ENCODE measurements at places on chromosomes 4 and X.

- DNase-seq: no peak
Measured at GRCh38 chr4:144903953-144904711, 193.9 kb downstream of the ANAPC10 start.

- no peak for DNase-seq
Measured at GRCh38 chr4:140247237-140247636, 93.3 kb upstream of the MAML3 start.

- no peak for DNase-seq
Measured at GRCh38 chrX:66638591-66639500, at the start of gene EDA2R. TSS of gene EDA2R (minus strand) at chrX:66639078. CDS start at chrX:66616020, 23,058 bp downstream.

DNA sequence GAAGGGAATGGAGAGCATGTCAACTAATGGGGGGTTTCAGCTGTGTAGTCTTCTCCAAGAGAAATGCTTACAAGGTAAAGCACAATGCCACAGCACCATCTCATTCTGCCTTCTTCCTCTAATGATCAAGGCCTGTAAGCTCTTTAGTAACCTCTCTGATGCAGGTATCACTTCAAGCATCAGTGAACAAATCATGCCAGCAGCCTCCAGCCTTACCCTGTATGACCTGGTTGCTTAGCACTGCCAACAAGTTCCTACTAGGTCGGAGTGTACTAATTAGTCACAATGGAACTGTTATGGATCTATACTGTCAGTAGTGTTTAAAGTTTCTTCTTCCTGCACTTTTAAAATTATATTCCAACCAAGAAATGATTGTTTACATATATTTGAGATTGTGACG, 197.7 kb downstream of the GRID2 start:
- DNase-seq: no peak

DNA sequence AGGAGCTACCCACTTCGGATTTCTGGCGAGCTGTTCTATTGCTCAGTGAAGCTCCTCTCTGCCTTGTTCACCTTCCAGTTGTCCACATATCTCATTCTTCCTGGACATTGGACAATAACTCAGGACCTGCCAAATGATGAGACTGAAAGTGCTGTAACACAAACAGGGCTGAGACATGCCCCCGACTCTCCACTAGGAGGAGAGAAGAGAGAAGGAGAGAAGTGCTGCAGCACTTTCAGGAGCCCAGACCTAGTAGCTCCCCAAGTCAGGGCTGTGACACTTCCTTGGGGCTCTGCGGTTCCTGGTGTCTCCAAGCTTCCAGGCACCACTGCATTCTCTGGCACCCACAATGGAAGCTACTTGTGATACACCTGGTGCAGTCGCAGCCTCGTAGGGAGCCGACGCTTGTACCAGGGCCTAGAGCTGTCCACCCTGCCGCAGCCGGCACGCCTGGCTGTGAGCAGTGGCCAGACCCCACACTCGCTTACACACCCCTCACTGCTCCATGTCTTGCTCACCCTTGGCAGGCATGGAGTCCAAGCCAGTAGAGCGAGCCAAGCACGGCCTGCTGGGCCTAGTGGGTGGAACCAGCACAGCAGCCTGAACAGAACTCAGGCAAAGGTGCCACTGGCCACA, 234.9 kb downstream of the TECRL start:
- no peak for DNase-seq

- no peak for DNase-seq
Measured at GRCh38 chr4:119897260-119897659, 169.4 kb downstream of the MAD2L1 start.

- DNase-seq: no peak
Measured at GRCh38 chr4:21596521-21596920, 352.1 kb downstream of the KCNIP4 start.

GRCh38 chrX:6203462-6204215, 25.0 kb downstream of the NLGN4X start:
- DNase-seq: no peak

DNA sequence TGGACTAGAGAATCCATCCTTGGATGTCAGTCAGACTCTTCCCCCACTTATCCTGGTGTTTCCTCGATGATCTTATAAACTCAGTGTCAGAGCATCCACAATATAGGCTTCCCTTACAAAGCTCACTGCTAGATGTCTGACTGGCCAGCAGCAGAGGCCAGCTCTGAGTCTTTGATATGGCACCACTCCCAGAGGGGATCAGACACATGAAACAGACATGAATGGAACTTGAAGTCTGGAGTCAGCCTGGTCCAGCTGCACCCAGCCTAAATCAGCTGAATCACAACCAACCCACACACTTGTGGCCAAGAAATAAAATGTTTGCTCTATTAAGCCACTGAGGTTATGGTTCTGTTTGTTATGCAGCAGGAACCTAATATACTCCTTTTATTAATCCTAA, 129.6 kb upstream of the MED14 start:
- DNase-seq: no peak

Data from NCI-H774 (cell line).